ENCODE measurements at places on chromosomes 1 and 21. TPM values are rescaled to one million over a fixed set of nuclear protein-coding genes. Genes with fewer than 3 reads are reported as not detected.

DNA sequence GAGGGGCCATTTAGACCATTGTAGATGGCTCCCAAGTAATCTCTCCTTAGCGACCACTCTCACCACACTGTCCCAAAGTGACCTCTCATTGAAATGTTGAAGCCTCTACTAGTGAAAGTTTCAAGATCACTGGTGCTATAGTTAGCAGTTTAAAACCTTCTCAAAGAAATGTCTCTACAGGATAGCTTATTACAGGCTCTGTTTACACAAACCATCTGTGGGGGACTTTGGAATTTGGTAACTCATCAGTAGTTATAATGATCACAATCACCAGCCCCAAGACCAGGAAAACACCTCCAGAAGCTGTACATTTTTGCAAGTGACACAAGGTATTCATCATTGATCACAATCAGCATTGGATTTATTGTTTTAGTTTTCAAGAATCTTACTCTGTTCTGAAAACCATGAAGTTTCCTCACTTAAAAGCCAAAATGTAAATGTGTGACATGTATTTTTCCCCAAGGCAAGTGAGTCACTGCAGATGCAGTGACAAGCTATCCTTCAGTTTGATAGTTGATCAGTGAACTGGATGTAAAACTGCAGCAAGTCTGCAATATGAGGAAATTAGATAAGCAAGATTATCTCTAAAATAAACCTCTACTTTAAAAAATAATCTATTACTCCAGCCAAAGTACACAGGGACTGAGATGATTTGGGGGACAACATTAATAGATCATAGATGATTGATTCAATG, 41.9 kb downstream of the C21orf91 start:
- DNase-seq = no peak

DNA sequence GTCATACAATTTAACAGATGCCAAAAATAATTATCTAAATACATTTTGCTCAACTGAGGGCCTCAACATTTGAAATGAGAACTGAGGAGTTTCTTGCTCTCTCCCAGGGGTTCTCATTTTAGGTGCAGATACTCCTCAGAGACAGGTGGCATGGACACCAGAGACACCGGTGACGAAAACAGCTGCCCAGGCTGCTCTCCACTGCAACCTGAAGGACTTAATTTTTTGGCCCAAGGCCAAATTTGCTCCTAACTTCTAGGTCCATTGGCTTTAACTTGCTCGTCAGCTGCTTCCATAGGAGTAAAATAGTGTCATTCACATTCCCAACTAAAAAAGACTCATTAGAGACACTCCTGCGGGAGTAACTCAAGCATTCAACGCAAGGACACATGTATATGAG, 87.0 kb downstream of the NRIP1 start:
- no peak for DNase-seq

The ZNF695 gene
- total RNA-seq = not detected

The PINK1 gene
- 31.9 TPM for total RNA-seq

- no peak for DNase-seq
Measured at GRCh38 chr1:94773931-94774422, 46.2 kb upstream of the SLC44A3 start.

The CDC7 gene
- 9.1 TPM for total RNA-seq

GRCh38 chr1:12040457-12041051, 21.3 kb downstream of the MIIP start:
- no peak for DNase-seq

The TTLL10 gene
- total RNA-seq = not detected

GRCh38 chr1:174701565-174701964, 253.8 kb downstream of the GPR52 start:
- no peak for DNase-seq

DNA sequence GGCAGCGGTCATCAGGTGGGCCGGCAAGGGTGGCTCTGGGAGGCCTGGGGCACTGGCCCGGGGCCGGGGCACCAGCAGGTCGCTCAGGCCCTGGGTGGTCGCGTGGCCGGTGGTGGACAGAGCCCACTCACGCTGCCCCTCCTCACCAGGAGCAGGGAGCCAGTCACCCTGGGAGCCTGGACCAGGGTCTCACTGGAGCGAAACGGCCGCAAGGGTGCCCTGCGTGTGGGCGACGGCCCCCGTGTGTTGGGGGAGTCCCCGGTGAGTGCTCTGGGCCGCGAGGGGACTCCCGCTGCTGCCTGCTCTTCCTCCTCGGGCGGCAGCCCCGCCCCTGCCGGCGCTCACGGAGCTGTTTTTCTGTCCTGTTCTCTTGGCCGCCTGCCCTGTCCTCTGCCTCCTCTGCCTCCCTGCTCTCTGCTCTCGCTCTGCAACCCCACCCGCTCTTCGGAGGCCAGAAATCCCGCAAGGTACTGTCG, 23.5 kb downstream of the RNF223 start:
- no peak for DNase-seq

The PLEKHN1 gene
- 0.60 TPM for total RNA-seq

DNA sequence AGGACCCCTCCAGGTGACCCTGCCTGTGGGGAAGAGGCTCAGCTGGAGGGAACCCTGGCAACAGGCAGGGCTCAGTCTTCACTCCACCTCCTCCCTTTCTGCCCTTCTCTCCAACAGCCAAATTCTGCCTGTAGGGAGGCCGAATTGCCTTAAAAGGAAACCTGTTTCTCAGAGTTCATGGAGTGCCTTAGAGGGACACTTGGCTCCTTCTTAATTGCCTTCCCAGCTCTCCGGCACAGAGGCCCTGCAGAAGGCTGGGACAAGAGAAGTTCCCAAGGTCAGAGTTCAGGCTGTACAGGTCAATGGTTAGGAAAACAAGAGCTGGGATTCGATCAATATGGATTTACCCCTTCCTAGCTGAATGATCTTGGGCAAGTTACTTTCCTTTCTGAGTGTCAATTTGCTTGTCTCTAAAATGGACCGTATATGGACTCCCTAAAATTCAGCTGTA, 6.2 kb downstream of the CSRP1 start:
- no peak for DNase-seq

The NR1I3 gene
- total RNA-seq = not detected

The KRTAP13-2 gene
- total RNA-seq = not detected

The ARHGAP30 gene
- total RNA-seq = 220 TPM

DNA sequence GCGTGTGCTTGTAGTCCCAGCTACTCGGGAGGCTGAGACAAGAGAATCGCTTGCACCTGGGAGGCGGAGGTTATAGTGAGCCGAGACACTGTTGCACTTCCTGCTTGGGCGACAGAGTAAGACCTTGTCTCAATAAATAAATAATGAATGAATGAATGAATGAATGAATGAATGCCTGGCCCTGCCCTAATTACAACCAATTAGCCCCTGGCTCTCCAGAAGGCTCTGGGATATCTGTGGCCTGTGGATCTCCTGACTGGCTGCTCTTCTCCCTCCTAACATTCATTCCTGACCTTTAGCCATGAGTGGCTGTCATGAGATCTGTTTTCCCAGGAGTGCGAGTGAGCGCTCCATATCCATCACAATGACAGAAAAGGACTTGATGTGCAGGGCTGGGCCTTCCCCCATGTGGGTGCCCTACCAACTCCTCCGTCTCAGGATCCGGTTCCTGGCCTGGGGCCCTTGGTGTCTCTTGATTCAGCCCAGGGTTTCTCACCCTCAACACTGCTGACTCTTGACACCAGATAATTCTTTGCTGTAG, 243.6 kb upstream of the TMEM51 start:
- DNase-seq = no peak

DNA sequence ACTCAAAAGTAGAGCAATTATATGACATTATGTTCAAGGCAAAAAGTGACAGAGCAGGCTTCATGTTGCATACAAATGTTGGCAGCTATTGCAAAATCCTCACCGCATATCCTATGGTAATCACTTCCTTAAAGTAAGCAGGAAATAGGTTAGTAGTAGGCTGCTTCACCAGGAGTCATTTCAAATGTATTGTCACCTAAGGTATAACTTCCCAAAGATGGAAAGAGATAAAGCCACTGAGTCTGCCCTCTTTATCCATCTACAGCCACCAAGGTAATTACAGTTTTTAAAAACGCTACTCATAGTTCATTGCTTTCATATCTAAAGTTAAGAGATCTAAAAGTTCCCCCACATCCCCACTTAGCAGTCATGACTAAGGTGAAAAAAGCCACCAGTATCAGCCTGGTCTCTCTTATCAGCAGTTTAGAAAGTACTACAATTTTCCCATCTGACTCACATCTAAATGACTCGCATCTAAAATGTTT, 31.6 kb upstream of the UBE2U start:
- no peak for DNase-seq

DNA sequence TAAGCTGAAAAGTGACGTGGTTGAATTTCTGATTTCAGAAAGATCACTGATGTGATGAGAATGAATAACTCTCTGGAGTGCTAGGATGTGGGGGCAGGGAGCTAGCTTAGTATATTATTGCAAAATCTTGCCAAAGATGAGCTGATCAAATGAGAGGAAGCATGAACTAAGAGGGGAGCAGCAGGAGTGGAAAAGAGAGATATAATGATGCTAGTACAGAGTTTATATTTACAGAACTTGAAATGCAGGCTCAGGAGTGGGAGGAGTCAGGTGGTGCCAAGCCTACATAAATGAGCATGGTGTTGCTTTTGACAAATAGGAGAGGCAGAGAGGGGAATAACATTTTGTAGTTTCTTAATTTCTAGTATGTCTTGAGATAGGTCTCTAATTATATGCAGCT, 38.1 kb upstream of the NBL1 start:
- no peak for DNase-seq

- DNase-seq = no peak
Measured at GRCh38 chr21:36613554-36613953, 85.4 kb upstream of the SIM2 start.

The MYOG gene
- total RNA-seq = not detected

- DNase-seq = no peak
Measured at GRCh38 chr1:82343381-82343780, 542.6 kb downstream of the ADGRL2 start.

The RGS7 gene
- total RNA-seq = not detected

DNA sequence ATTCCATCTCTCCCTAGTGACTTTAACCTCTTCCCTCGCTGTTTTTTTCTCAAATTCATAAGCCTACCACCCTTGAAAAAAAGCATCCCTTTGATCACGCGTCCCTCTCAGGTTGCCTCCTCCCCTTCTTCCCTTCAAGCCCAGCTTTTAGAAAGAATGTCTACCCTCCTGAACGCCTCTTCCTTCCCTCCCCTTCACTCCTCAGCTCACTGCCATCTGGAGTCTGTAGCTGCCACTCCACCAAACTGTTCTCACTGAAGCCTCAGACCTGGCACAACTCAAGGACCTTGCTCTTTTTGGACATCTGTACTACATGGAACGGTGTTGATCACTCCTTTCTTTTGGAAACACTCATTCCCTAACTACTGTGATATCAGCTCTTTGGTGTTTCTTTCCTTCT, 80.6 kb downstream of the SLC25A24 start:
- no peak for DNase-seq

The DTL gene
- total RNA-seq = 0.19 TPM

GRCh38 chr1:10625554-10625953, 150.8 kb downstream of the PEX14 start:
- DNase-seq = no peak

The PGLYRP4 gene
- total RNA-seq = not detected

The PLA2G2F gene
- total RNA-seq = not detected

DNA sequence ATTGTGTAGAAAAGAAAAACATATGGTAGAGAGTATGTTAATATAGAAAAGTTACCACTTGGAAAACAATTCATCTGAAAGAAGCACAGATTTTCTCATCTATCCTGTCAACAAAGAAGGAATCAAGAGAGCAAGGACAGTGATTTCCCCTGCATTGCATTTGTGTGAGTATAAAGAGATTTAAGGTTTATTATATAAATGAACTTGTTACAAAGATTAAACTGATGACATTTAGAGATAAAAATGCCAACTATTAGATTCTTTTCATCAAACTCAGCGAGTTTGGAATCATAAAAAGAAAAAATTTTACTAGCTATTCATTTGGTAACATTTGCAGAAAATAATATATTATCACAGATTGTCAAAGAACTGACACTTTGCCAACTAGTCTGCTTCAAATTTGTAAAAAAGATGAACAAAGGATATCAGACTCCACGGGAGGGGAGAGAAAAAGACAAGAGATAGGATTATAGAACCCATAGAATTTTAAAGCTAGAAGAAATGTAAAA, at the start of gene RGS21:
Gene RGS21, plus strand, starts transcription at position 51 of the 509 bp plus-strand sequence. CDS start 26,045 bp downstream, outside the sequence.
- DNase-seq = no peak

The UBL4B gene
- not detected for total RNA-seq

GRCh38 chr21:44969931-44970755, 30.3 kb downstream of the SLX9 start:
- no peak for DNase-seq

The RBP7 gene
- total RNA-seq = not detected

- no peak for DNase-seq
Measured at GRCh38 chr1:170694172-170694926, 30.4 kb downstream of the PRRX1 start.

GRCh38 chr1:20165522-20165951, 20.4 kb upstream of the UBXN10 start:
- no peak for DNase-seq

The TNFSF4 gene
- total RNA-seq = 2.3 TPM

All from naive thymus-derived CD8-positive, alpha-beta T cell (primary cell).